ENCODE measurements at places on chromosomes 2 and 18.

GRCh38 chr2:237879991-237880560 is 20.7 kb downstream of the RAMP1 start:
- no peak for DNase-seq

- DNase-seq = peak; percentile 34
Observed at GRCh38 chr2:41379496-41380221, 668.2 kb upstream of the PKDCC start.

- DNase-seq = no peak
Observed at GRCh38 chr2:45910473-45911060, 259.1 kb downstream of the PRKCE start.

- DNase-seq = no peak
Observed at GRCh38 chr2:41698678-41699422, 349.0 kb upstream of the PKDCC start.

- DNase-seq = no peak
Observed at GRCh38 chr18:67242001-67242400, 274.5 kb downstream of the DSEL start.

DNA sequence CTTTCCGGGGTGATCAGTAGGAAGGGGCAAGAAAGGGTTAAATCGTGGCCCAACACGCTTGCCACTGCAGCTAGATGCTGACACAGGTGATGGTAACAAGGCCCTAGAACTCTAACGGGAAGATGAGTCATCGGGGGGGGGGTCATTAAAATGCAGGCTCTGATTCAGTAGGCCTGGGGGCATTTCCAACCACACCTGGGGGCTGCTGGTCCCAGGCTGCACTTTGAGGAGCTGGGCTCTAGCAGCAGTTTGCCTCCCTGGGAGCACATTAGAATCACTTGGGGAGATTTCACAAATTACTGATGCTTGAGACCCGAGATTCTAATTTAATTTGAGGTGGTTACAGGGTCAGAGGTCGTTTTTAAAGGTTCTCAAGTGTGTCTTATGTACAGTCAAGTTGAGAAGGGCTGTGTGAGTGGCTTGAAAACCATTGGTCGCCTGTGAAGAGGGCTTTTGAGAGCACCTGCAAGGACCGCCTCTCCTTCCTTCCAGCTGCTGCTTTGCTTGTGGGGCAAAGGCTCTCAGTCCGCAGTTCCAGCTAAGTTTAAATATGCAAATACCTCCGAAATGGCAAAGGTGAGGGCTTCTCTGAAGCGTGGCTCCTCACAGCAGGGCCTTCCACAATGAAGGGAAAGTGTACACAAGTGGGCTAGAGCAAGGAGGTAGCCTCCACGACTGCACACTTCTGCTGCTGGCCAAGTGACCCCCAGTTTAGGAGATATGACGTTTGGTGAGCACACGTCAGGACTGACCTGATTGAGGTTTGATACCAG is 128.0 kb upstream of the MSH6 start:
- no peak for DNase-seq

DNA sequence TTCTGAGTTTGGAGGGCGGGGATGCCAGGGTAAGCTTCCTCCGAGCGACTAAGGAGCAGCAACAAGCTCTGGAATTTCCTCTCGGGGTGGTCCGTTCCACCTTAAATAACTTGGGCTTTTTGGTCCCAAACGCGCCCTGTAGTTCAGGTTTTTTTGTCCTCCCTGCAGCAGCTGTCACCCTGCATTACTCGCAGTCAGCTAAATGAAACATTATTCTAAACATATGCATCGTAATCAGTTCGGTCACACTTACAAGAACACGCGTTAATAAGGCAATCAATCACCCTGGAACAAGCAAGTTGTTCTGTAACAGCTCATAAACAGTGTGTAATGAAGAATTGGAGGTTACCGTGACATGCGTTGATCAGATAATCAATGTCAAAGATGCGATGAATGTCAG is 8.3 kb downstream of the EVX2 start:
- no peak for DNase-seq

- no peak for DNase-seq
Observed at GRCh38 chr18:44495151-44495550, 185.5 kb upstream of the SETBP1 start.

DNA sequence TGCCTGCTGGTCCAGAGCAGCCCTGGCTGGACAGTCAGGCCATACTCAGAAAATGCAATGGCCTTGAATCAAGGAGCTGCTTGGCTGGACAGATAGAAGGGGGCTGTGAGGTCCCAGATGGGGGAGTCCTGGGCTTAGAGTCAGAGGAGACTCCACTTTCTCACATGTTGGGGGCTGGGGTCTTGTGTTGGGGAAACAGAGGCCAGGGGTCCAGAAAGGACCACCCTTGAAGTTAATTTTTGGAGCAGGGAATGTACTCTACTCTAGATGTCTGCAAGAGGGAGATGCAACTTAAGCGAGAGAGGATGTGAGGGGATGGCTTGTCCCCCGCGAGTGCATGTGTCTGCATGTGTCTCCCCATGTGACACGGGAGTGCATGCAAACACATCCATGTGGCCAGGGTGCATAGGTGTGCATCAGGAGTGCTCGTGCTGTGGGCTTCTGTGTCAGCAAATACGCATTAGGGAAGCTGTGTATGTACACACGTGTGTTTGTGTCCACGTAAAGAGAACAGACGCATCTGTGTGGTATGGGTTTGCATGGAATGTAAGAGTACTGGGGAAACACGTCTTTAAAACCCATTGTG is 303.2 kb downstream of the MYCN start:
- DNase-seq = no peak

- no peak for DNase-seq
Observed at GRCh38 chr18:7748251-7749007, 181.3 kb downstream of the PTPRM start.

Measured in left renal pelvis (tissue), 4 donors.